ENCODE measurements at places on chromosomes 2 and 18.

GRCh38 chr2:74003494-74004211 lies 18.9 kb downstream of the TET3 start:
- DNase-seq: no peak

GRCh38 chr2:202030691-202031090 lies 3.0 kb upstream of the FZD7 start:
- DNase-seq: no peak

- DNase-seq: no peak
Measured at GRCh38 chr2:179790235-179791217, 70.9 kb downstream of the ZNF385B start.

GRCh38 chr18:4369705-4370104 lies 85.4 kb downstream of the DLGAP1 start:
- no peak for DNase-seq

- no peak for DNase-seq
Measured at GRCh38 chr2:1837458-1837857, 93.1 kb upstream of the PXDN start.

DNA sequence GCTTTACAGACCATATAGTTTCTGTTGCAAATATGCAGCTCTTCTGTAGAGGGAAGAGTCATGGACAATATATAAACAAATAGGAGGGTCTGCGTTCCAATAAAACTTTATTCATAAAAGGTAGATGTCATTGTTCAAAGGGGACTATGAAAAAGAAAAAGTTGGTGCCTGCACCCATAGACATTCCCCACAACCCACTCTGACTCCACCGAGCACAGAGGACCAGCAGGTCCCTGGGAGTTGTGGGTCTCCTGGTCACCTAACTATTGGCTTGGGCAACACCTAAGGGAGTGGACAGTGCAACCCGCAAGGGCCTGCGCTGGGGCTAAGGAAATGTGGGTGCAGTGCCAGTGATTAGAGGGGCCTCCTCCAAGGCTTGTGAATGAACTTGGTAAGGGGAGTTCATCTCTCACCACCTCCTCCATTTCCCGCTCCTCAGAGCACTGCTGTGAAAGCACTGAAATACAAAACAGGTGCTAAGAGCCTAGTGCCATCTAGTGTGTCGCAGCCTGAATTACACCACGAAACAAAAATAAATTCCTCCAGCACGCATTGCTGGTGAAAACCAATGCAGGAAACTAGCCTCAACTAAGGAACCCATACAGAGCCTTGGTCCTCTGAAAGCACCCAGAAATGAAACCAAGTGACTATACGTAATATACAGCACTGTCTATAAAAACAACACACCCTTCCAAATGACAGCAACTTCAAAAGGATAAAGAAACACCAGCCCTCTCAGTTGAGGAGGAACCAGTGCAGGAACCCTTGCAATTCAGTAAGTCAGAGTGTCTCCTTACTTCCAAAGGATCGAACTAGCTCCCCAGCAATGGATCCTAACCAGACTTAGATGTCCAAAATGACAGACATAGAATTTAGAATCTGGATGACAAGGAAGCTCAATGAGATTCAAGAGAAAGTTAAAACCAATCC lies 166.6 kb downstream of the RNF144A start:
- no peak for DNase-seq

- DNase-seq: no peak
Measured at GRCh38 chr2:18435426-18436037, 124.9 kb downstream of the RDH14 start.

DNA sequence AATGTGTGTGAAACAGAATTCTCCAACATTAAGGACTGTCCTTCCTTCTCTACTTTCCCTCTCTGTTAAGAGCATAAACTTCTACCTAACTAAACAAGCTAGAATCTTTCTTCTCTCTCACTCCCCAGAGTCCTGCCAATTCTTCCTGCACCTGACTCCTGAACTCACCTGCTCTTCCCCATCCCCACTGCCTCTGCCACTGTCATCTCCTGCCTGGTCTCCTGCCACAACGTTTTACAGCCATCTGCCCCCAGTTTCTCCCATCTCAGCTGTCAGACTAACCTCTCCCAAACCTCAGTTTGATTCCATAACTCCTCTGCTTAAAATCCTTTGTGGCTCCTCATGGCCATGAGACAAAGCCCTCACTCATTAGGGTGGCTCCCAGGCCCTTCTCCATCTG lies 288.3 kb upstream of the FBXO11 start:
- DNase-seq: no peak

DNA sequence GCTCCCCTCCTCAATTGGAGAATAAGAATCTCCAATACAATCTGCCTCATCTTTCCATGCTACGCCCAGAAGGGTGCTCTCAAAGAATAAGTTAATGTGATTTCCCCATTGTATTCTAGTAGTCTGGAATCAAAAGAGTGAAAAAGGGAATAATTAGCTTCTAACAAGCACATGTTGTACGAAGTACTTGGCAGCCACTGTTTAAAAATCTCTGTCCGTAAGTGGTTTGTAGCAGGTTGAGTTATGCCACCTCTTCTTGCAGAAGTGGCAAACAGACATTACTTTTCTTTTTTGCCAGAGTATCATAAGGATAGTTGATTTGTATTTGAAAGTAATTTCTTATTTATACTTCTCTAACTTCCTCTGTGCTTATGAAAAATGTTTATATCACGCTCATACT lies 184.7 kb downstream of the CD226 start:
- no peak for DNase-seq

GRCh38 chr18:36329684-36330434 lies 32.3 kb downstream of the FHOD3 start:
- no peak for DNase-seq

DNA sequence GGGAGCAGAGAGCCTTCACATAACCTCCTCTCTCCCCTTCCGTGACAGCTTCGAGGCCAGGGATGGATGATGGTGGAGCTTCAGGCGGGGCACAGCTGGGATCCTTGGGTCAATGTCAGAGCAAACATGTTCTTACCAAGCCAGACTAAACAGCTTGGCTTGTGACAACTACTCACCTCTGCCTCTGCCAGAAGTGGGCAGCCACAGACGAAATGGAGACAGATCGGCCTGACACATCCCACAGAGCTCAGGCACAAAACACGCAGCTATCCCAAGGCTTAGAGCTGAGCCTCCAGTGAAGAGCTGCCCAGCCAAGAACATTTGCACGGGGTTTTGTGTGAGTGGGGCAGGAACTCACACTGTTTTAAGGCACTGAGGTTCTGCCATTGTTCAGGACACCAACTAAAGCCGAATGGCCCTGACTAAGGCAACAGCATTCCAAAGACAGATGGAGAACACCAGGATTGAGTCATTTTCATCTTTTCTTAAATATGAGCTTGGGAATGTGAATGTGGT lies 12.8 kb downstream of the PXDN start:
- no peak for DNase-seq

- no peak for DNase-seq
Measured at GRCh38 chr2:60051991-60052390, 501.5 kb downstream of the BCL11A start.

DNA sequence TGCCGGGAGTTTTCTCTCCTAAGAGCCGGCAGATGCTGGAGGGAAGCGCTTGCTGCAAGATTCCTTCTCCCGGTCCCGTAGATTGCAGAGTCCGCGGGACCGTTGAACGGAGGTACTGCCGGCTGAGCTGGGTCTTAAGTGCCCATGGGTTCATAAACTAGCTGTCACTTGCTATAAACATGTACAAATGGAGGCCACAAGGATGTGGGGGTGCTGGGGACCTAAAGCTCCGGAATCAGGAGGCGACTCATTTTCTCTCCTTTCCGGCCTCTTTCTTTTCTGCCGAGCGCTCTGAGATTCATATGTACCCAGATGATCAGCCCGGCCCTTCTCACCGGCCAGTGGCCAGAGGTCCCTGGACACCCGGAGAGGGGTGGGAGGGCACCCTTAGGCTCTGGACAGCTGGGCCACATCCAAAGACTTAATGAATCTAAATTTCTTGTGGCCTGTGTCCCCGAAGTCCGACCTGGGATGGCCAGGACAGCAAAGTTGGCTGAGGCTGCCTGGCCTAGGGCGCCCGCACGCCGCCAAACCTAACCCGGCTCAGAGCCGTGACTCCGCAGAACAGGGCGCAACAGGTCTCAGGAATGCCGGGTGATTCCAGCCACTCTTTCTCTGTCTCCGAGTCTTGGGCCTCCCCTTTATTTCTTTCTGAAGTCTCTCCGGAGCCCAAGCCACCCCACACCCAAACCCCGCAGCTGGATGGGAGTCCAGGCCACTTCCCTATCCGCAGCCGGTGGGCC lies 2.4 kb upstream of the PAX3 start:
- DNase-seq: no peak

DNA sequence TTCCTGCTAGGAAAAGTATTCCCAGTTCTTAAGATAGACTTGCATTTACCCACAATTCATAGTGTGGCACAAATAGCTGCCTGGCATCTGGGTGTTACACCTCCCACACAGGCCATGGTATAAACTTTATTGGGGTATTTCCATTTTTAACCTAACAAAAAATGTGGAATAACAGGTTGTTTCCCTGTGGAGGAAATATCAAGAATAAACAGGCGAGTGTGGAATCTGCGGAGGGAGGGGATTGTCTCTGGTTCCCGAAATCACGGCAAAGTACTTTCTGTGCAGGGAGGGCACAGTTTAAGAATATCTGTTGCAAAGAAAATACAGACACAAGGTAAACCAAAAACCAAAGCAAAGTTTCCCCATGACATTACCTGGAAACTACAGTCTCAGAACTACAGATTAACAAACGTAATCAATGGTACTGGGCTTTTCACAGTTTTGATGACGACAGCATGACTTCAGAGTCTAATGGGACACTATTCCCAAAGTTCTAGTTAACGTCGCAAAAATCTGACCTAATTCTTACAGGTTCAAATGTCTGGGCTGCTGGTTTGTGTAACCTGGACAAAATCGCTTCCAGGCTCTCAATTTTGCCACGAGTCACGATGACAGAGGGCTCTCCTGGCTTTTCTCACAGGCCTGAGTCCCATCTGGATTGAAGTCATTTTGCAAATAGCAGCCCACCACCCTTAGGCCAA lies 1.4 kb downstream of the STARD7 start:
- DNase-seq: no peak

DNA sequence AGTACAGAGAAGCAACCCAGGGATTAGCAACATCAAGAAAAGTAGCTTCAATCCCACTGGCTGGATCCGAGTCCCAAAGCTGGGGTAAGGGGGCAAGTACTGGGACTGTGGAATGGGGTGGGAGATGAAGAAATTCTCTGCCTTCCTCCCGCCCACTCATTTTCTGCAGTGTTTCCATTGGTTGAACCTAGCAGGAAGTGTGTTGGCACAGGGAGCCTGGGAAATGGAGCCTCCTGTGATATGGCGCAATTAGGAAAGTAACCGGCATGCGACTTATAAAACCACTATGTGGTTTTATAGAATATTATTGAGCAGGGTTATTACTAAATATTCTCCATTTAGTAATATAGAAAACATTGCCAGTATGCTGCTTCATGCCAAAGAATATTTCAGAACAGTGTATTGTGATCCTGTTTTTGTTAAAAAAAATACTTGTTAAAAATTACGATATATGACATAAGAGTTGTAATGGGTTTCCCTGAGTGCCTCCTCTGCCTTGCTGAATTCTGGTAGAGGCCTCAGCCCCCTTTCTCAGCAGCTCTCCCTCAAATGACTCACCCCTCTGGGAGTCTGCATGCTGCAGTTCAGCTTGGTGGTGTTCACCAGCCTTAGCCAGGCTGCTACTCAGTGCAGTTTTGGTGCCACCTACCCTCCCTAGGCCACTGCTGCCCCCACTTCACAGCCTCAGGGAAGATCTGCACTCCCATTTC lies 60.5 kb downstream of the HK2 start:
- no peak for DNase-seq

- no peak for DNase-seq
Measured at GRCh38 chr2:12271589-12271984, 445.1 kb upstream of the TRIB2 start.

DNA sequence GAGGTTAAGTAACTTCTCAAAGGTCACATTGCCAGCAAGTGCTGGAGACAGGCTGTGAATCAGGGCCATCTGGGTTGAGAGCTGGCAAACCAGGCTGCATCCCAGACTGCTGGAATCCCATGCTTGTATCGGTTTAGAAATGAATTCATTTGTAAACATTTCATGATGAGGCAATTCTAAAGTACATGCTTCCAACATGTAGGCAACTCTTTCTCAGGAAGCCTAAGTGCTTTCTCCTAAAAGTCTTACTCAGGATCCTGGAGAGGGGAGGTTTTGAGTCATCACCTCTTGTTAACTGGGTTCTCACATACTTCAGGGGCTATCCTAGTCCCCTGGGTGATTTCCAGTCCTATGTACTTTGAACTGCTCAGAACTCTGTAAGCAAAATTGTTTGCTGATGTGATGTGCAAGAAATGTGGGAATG lies 416.5 kb downstream of the MEIS1 start:
- no peak for DNase-seq

GRCh38 chr2:210586381-210586780 lies 30.0 kb downstream of the CPS1 start:
- DNase-seq: no peak

DNA sequence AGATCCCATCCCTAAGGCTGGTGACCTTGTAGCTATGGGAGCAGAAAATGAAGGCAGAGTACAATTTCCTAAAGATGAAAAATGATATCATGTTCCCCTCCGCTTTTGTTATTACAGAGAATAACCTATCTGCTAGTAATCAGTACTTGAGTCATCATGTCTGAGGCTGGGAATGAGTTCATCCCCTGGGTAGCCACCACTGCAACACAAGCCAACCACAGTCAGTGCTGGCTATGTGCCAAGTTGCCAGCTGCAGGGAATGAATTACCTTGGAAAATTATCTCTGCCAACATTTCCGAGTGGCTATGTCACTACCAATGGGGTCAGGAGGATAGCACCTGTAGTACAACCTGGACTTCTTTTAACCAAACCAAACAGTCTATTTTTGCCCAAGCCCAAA lies 1094.7 kb upstream of the DDX18 start:
- DNase-seq: no peak

Data from stimulated activated CD8-positive, alpha-beta memory T cell treated with anti-CD3 and anti-CD28 coated beads, Interleukin-7, amount 100 ng/mL, for 24 hours (primary cell).